ENCODE measurements at places on chromosomes 5 and 9.
A peak's percentile ranks its signal among the peaks of the same experiment; 100 is the strongest.

DNA sequence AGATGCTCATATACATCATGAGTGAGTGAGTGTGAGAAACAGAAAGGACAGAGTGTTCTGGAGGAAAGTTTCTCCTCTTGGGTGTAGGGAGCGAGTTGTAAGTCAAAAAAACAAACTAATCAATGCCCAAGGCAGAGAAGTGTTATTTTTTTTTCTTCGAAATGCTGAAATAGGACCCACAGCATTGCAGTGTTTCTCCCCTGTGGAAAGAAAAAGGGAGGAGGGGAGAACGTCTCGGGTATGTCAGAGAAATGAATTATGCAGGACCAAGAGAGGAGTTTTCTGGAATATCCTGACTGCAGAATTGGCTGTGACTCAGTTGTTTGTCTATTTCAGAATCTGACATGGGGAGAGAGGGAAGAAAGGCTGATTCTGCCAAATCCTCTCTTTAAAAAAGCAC lies 337.9 kb upstream of the RFX3 start:
- DNase-seq, result no peak

GRCh38 chr5:125402787-125403186 lies 656.3 kb upstream of the ZNF608 start:
- no peak for DNase-seq

DNA sequence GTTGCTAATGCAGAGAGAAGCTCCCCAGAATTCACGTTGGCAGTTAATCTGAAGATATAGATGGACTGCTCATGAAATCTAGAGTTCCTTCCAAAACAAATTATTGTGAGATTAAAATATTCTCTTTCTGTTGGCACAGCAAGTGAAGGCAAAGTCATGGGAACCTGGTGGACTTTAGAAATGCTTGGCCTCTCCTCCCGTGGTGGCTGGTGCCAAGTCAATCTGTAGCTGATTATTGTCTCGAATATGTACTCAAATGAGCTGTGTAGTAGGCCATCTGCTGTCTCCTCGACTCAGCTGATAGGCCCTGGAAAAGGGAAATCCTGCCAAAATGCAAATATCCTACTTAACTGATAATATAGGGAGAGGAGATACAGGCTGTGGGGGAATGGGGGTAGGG lies 69.3 kb downstream of the DAPK1 start:
- no peak for DNase-seq

DNA sequence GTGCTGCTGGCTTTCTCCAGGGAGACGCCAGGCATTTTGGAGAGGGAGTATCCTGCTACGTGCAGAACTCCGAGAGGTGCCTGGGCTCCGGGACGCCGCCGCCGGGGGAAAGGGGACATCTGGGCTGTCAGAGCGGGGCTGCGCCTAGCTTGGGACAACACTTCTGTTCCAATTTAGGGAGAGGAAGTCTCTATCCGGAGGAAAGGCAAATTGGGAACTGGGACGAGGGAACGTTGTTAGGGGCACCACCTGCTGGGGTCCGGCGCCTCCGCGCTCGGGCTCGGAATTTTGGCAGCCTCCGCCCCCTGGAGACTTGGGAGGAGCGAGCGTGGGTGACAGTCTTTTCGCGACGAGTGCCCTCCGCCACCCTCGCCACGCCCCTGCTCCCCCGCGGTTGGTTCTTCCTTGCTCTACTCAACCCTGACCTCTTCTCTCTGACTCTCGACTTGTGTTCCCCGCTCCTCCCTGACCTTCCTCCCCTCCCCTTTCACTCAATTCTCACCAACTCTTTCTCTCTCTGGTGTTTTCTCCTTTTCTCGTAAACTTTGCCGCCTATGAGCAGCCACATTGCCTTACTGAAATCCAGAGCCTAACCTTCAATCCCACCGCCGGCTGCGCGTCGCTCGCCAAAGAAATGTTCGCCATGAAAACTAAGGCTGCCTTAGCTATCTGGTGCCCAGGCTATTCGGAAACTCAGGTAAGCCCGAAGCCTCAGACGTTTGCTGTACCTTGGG lies 1.6 kb downstream of the TSLP start:
- peak; percentile 72 for DNase-seq

DNA sequence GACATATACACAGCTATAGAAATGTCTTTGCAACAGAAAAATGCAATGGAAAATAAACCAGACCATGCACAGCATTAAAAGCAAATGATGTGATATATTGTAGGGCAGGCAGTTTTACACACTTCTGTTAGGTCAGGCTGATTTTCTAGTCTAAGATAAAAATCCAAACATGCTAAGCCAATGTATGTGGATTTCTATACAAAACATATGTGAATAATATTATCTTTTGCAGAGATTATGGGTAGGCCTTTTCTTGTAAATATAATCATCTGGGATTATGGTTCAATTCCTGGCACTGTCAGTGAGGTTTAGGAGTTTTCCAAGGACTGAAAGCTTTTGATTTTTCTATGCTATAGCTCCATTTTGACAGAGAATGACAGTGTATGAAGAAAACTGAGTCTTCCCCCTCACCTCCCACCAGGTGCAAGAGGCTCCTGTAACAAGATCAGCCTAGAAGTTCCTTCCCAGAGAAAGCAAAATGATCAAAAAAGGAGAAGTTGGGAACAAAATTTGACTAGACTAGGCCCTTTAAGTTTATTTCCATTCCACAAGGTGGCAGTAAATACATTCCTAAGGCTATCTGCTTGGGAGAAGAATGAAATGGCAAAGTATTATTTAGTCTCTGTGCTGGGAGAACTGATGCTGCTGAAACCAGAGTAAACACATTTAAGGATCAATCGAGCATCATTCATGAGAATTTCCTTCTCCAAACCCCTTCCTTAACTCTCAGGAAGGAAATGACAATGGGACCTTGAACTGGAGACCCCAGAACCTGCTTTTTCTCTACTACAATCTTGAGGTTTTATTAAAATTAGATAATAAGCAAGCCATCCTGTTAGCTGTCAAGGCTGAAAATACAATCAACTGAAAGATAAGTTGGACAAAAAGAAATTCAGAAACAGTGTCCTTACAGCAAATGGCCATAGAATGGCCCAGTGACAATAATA lies 133.0 kb upstream of the TUT7 start:
- DNase-seq, result no peak

GRCh38 chr5:175635854-175636584 lies 21.9 kb upstream of the HRH2 start:
- DNase-seq, result no peak

DNA sequence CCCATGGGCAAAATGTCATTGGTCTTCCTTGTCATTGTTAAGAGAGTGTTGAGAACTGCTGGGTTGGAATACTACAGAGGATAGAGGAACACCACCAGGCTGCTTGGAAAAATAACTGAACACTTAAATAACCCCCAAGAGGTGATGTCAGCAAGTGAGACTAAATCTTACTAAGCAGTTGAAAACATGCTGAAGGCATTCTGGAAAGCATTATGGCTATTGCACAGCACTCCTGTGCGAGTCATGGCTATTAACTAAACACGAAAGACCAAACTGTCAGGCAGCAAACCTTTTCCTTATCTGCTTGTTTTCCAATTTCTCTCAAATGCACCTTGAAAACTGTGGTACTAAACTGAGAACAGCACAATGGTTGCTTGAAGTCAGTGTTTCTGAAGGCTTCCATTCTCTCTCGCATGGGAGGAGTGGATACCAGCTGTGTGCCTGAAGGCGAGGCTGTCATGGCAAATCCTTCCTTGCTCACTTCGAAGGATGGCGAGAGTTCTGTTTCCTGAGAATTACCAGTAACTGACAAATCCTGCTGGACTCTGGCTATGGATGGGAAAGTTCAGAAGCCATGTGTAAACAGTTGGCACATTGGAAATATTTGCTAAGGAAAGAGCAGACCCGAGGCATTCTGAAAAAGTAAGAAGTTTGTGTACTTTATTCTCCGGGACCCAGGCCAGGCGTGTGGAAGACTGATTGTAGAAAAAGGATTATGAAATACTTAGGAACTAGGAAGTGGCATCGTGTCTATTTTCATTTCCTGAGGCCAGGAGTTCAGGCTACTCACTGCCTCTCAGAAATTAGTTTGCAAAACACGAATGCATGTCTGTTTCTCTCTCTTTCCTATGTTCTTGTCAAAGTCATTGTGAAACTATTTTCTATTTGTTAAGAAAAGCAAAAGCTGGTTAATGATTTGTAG lies 182.1 kb downstream of the DMRT2 start:
- DNase-seq, result no peak

DNA sequence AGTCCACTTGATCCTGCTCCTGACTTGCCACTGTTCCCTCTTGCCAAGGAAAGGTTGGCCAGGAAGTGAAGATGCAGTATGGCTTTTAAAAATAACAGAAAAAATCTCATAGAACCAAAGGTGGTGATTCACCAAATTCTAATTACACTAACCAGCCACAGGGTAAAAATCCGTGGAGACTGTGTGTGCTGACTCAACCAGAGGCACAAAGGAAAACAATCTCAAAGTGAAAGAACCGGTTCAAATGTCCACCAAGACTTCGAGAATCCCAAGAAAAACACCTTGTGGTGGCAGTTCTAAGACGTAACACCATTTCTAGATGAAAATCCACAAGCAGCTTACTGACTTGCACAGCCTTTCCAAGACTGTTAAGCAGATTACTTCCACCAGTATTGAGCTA lies 279.1 kb downstream of the TLE1 start:
- no peak for DNase-seq

DNA sequence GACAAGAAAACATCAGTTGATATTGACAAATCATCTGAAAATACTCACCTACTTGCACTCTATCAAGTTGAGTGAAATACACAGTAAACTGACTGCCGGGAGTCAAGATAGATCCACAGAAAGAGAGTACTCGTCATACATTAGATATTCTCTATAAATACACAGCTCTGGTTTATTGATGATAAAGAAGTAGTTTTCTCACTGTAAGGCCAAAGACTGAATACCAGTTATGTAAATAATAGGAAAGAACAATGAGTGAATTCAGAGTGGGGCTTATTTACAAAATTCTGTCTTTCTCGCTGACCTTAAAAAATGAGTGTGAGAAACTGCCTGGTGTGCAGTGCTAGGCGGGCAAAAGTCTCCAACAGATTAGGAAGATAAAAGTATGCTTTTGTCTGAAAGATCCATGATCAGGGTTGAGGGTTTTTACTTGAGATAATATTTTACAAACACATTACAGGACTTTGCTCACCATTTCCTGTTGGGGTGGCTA lies 341.0 kb downstream of the KCTD16 start:
- no peak for DNase-seq

- no peak for DNase-seq
Measured at GRCh38 chr5:55680353-55680752, 31.8 kb downstream of the SLC38A9 start.

DNA sequence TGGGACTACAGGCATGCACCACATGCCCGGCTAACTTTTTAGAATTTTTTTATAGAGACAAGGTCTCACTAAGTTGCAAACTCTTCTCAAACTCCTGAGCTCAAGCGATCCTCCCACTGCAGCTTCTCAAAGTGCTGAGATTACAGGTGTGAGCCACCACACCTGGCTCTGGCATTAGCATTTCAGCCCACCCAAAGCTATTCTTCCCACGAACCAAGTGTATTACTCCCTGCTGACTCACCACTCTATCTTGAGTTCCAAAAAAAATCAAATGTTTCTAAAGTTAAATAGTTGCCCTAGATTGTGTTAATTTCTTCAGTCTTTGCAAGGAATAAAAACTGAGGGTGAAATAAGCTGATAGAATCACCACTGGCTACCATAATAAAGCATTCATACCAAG lies 205.5 kb downstream of the ARRDC3 start:
- no peak for DNase-seq

DNA sequence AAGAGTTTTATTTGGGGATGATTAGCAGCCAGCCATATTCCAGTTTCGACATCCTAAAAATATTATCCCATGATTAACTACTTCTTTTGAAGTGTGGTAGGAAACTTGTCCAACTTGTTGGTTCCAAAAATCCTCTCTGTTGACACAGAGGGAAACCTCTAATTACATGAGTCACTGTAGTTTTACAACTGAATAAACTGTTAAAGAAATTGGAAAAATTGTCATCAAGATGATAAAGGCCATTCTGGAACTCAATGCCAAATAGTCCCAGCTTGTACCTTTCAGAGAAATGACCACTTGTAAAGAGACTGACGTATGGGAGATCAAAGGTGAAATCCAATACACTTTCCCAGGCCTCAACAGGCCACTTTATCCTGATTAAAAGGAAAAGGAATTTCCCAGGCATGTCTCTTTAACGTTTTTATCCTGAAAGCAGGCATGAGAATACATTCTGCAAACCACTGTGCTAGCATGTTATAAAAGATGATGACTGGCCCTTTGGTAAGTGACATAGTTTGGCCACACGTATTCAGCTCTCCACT lies 261.6 kb downstream of the GLIS3 start:
- no peak for DNase-seq

DNA sequence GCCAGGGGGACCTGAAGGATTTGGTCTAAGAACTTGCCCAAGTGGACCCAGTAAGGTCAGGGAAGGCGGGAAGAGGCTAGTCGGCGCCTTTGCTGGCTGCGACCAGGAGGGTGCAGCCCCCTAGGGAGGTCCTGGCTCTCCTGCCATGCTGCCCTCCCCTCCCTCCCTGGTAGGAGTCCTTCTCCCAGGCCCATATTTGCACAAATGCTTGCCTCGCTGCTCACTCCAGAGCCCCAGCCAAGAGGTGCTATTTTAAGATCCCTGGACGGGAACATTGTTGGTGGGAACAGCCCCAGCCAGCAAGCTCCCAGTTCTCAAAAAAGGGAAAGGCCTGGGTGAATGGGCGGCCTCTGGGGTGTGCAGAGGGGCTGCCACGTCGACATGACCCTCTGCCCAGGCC lies 4.3 kb upstream of the IL17B start:
- DNase-seq, result no peak

DNA sequence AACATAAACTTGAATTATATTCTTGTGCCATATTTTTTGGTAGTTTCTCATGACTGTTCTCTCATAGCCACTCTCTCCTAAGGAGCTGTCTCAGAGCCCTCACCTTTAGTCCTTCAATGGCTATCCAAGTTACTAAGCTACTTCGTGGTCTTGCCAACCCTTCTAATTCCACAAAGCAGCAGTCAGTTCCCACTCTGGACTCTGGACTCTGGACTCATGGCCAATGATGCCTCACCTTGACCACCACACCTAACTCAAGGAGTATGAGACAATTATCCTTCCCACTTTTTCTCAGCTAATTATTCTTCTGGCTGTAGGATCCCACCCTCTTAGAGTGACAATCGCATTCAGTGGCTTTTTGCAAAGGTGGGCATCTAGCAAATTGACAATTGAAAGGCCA lies 42.2 kb downstream of the TUSC1 start:
- no peak for DNase-seq

- no peak for DNase-seq
Measured at GRCh38 chr5:178113841-178114324, 551 bp downstream of the N4BP3 start.

DNA sequence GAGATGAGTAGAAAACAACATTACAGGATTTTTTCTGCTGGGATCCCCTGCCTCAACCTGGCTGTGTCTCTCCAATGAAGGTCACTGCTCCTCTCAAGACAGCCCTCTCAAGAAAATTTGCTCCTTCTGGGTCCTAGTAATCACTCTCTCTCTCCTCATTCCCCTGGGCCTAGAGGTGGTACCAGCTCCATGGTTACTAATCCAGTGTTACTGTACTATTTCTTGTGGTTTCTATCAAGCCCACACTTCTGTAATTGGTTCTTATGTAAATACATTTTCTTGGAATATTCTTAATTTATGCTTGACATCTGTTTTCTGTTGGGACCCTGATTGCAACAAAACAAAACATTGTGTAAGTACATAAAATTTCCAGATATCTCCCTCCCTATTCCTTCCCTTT lies 123.8 kb upstream of the RORB start:
- DNase-seq, result no peak

Measured in T-helper 2 cell treated with Interferon-gamma antibody and Interleukin-4, amounts not matched to agents 5 μg/mL and 100 μg/mL, for 36 hours (primary cell).